HCT116 (cell line): ENCODE measurements at places on chromosomes 1 and 21.

DNA sequence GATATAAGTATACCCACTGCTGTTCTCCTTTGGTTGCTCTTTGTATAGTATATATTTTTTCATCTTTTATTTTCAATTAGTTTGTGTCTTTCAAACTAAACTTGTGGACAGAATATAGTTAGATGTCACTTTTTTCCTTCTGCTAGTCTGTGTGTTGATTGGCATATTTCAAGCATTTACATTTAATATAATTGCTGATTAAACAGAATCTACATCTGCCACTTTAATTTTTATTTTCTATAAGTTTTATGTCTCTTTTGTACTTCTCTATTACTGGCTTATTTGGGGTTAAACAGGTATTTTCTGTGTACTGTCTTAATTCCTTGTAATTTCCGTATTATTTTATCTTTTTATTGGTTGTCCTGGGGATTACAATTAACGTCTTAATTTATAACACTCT is 74.4 kb upstream of the CHODL start:
- no peak for DNase-seq

DNA sequence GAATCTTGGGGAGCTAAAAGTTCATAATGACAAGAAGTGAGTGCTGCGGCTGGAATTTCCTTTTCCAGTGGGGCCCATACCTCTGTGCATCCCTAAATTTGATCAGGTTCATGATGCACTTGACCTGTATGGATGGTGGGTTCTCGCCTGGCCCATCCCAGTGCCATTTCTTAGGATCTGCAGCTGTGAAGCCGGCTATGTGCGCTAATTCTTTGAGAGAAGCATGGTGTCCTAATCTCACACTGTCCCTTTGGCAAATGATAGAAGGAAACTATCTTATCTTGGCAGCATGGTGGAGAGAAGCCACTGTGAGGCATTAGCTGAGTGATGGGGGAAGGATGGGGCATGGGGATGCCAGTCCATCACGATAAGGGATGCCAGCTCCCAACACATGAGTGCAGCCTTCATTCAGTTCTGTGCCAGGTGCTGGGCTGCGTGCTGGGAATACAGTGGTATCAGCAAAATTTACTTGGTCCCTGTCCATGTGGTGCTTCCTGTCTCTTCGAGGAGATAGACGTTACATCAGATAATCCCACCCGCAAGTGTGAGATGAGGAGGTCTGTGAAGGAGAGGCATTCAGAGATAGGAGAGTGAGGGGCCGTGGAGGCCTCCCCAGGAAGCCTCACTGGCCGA is 30.5 kb downstream of the STUM start:
- DNase-seq = no peak

DNA sequence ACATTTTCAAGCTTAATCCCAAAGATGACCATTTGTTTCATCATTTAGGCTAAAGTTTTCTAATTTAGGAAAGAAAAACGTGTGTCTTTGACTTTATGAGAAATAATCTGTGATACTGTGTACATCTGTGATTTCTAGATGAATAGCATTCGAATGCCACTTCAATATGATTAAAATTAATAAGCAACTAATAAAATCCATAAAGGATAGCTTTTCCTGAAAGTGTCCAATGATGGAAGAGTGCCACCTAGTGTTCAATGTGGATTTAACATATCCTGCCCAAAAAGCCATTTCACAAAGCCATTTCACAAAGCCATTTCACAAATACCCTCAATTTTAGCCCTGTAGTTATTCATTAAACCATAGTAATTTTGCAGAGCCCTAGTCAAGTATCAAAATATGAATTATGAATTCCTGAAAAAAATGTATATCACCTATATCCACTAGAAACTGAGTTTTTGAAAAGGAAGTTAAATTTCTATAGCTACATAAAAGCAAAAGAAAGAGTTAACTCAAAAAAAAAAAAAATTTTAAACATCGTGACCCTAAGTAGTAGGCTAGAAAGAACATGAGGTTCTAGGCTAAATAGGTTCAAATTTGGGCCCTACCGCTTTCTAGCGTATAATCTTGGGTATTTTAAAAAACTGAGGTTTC is 19.1 kb downstream of the NME7 start:
- peak; percentile 57 for DNase-seq

GRCh38 chr1:154442006-154442740 is 37.0 kb downstream of the IL6R start:
- DNase-seq = no peak

DNA sequence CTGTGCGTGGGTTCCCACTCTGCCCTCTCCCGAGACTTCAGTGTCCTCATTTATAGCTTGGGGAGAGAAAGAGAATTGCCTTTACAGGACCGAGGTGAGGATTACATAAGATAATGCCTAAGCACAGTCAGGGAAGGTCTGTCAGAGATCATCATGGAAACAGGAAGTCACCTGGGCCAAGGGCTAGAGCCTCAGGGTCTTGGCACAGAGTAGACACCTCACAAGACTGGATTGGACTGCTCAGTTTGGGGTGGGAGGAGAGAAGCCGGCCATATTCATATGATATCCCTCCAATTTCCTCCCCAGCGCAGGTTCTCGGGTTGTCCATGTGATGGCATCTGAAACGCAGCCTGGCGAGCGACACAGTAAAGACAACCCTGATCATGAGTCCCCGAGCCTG is 3.8 kb downstream of the CNR2 start:
- DNase-seq = no peak

GRCh38 chr1:205287767-205288559 is 33.6 kb downstream of the NUAK2 start:
- DNase-seq = no peak

- DNase-seq = no peak
Measured at GRCh38 chr1:236301958-236302335, 20.2 kb upstream of the ERO1B start.

DNA sequence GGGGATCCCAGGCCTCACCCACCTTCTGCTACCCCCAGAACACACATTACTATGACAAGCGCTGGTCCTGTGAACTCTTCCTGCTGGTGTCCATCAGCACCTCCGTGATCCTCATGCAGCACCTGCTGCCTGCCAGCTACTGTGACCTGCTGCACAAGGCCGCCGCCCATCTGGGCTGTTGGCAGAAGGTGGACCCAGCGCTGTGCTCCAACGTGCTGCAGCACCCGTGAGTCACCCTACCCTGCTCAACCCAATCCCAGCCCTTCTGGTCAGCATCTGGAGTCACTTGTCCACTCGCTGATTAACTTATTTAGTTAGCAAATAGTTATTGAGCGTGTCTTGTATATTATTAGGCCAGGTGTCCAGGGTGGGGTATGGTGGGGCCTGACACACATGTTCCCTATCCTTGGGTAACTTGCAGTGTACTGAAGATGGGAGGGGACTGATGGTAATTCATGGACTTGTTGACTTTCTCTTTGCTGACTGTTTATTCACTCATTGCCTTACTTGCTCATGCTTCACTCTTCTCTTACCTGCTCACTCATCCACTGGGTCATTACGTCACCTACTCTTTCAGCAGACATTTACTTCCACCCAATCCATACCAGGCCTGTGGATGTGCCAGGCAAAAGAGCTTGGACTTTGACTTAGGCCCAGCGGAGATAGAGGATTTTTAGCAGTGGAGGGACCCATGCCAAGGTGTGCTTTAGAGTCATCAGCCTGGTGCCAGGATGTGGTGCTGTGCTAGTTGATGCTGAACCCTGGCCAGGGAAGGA is 12.9 kb upstream of the KPNA6 start:
- DNase-seq = no peak

- no peak for DNase-seq
Measured at GRCh38 chr1:26234644-26235370, 807 bp downstream of the CEP85 start.

DNA sequence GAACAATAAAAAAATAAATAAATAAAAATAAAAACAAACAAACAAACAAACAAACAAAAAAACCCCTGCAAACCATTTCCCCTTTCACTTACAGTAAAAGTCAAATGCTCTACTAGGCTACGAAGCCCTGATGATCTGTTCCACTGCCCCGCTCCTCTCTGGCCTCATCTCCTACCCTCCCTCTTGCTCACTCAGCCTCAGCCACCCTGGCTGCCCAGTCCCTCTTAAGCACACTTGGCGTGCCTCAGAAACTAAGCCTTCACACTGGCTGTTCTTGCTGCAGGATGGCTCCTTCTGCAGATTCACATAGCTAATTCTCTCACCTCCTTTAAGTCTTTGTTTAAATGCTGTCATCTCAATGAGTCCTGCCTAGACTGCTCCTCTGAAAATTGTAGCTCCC is 30.8 kb upstream of the UHMK1 start:
- no peak for DNase-seq

- DNase-seq = no peak
Measured at GRCh38 chr1:175434283-175434860, 241.8 kb upstream of the KIAA0040 start.
